Uterus (tissue), 4 donors: ENCODE measurements at places on chromosomes 6 and 20.

DNA sequence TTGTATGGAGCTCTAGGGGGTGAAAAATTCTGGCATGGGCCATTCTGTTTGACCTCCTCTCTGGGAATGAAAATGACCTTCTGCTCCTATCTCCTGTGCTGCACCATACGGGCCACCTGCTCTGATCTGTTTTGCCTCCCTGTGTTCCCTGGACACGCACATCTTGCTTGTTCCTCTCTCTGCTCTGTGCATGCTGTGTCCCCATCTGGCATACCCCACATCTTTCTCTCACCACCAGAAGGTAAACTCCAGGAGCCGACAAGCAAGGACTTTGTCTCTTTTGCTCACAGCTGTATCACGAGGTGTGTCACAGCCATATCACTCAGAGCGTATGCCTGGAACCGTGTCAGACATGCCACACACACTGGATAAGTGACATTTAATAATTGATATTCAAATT lies 208.4 kb upstream of the DTNBP1 start:
- no peak for DNase-seq

GRCh38 chr6:152981219-152981618 lies 1.6 kb downstream of the FBXO5 start:
- DNase-seq: no peak

DNA sequence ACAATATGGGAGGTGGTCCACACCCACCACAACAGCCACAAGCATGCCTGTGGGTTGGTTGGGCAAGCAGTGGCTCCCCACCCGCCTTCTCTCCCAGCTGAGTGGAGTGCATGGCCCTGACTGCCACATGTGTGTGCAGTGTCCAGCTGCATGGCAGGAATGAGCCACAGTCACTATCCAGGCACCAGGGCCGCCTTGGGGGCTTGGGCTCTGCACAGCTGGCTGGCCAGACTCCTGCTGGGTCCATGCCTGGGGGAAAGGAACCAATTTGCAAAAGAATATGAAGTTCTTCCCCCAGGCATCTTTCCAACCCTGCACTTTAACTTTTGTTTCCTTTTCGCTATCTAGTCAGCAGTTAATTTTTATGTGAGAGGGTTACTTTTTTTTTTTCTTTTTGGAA lies 11.6 kb upstream of the ASCC3 start:
- no peak for DNase-seq

- DNase-seq: no peak
These were observed 201.6 kb downstream of the ISM1 start for GRCh38 chr20:13422637-13423036.

DNA sequence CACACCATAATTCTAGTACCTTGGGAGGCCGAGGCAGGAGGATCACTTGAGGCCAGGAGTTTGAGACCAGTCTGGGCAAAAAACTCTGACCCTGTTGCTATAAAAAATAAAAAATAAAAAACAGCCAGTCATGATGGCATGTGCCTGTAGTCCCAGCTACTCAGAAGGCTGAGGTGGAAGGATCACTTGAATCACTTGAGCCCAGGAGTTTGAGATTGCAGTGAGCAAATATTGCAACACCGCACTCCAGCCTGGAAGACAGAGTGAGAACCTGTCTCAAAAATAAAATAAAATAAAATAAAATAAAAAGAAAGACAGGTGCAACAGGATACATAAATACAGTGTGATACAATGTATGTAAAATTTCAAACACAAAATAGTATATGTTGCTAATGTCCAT lies 154.5 kb downstream of the OTOR start:
- no peak for DNase-seq

- DNase-seq: no peak
These were observed 37.8 kb downstream of the MARCKS start for GRCh38 chr6:113894712-113895674.

DNA sequence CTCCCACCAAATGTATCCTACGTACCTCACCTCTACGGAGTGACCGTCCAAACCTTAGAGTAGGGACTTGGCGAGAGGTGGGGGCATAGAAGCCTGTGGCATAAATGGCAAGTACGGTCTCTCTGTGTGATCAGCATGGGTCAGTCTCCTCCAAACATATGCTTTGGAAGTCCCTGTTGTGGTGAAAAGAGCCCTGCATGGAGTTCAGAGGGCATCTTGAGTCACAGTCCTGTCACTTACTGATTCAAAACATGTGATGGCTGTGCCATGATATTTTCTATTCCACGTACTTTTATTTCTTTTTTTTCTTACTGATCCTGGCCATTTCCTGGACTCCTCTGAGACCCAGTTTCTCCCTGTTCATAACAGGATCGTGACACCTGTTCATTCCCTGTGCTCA lies 67.5 kb upstream of the CEP85L start:
- DNase-seq: no peak

DNA sequence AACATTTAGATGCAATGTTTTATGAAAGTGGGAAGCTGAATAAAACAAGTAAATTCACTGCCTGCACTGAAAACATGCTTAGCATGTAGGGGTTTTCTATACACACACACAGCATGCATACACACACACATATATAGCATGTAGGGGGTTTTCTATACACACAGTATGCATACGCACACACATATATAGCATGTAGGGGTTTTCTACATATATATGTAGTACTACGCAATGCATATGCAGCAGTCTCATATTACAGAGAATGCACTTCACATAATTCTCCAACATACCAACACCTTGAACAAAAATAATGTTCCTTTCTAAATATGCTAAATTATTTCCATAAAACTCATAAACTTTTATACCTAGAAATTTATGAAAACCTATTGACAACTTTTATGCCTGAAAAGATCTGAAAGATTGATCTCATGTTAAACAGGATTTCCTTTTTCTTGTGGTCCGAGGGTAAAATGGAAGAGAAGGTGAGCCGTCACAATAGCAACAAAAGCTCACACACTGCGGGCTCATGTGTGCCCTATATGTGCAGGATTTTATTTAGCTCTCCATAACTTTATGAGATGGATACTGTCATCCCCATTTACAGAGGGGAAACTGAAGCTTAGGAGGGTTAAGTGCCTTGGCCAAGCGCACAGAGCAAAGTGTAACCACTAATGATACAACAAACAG lies 81.9 kb upstream of the TULP1 start:
- no peak for DNase-seq

GRCh38 chr6:146931214-146931613 lies 273.0 kb upstream of the STXBP5 start:
- no peak for DNase-seq

GRCh38 chr6:142324111-142324510 lies 22.3 kb downstream of the ADGRG6 start:
- no peak for DNase-seq

- DNase-seq: no peak
These were observed 373.7 kb downstream of the HACE1 start for GRCh38 chr6:104486035-104486434.

DNA sequence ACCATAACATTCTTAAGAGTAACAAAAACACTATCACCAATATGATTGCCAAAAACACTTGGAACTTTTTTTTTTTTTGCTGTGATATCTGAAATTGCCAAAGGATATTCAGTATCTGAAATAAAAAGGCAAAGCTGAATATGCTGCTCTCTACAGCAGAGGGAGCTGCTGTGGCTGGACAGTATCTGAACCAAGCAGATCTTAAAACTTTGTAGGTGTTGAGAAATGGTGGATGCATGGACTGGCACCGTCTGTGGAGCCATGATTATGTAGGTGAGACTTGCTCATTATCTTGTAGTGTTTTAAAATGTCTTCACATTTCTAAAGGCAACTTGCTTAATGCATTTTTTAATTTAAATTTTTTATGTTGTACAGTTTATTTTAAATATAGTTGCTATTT lies 9.2 kb downstream of the PDCD2 start:
- no peak for DNase-seq

GRCh38 chr6:31710523-31711219 lies 4.0 kb downstream of the LY6G6F start:
- no peak for DNase-seq

- no peak for DNase-seq
These were observed 24.4 kb downstream of the DYNLT1 start for GRCh38 chr6:158619922-158620801.

GRCh38 chr6:110188791-110189190 lies 8.6 kb downstream of the CDC40 start:
- no peak for DNase-seq

GRCh38 chr20:57869951-57870315 lies 160.1 kb upstream of the PMEPA1 start:
- no peak for DNase-seq
